ENCODE measurements at places on chromosomes 1 and 21.
A peak's percentile ranks its signal among the peaks of the same experiment; 100 is the strongest.

- DNase-seq = no peak
Observed at GRCh38 chr1:230243583-230244353, 176.7 kb downstream of the GALNT2 start.

GRCh38 chr1:41355356-41355755 lies 5.9 kb upstream of the FOXO6 start:
- DNase-seq = peak; percentile 28

- no peak for DNase-seq
Observed at GRCh38 chr1:208206092-208206698, 38.0 kb downstream of the PLXNA2 start.

- no peak for DNase-seq
Observed at GRCh38 chr1:82511441-82511840, 710.7 kb downstream of the ADGRL2 start.

DNA sequence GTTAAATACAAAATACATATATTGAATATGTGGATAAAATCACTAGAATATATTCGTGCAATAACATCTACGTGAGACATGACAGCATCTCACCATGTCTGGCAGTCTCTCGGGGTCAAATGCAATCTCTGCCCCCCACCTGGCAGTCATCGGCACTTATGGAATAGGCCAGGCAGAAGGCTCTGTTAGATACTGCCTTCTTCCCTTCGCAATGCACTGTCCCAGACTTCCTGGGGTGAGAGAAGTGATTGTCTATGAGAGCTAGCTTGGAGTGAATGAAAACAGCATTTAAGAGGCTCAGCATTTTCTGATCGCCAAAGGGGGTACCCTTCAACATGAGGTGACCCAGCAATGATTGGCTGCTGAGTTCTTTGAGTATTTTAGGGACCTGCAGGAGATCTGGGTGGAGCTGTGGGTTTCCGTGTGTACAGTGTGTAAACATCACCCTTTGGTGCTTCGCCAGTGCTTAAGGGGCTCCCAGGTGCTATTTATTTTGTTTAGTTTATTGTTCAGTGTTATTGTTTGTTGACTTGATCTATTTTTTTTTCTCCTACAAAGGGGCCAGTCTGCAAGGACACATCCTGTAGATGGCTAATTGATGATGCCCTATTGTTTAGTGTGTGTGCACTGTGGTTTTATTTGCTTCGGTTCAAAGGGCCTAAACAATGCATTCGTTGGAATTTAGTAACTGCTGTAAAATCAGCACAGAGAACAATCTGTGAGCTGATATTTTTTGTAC lies 10.2 kb downstream of the ERG start:
- DNase-seq = no peak

DNA sequence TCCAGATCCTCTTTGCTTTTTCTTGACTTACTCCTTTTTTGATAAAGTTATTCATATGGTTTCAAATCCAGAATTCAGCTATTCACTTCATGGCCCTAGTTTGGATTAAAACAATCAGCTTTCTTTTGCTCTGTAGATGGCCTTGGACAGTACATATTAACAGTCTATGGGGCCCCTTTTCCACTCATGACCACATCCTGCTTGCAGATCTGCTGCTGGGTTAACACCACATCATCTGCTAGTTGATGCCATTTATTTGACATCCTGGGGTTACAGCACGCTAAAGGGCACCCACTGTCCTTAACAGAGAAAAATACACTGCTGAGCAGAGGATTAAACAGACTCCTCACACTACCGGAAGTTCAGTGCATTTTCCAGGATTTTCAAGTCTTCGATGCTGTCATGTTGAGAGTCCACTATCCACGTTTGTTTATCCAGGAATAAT lies 941 bp upstream of the IFI16 start:
- peak; percentile 71 for DNase-seq

GRCh38 chr21:42564561-42564971 lies 50.9 kb downstream of the SLC37A1 start:
- peak; percentile 47 for DNase-seq

- DNase-seq = no peak
Observed at GRCh38 chr1:215156232-215156631, 73.7 kb downstream of the KCNK2 start.

- no peak for DNase-seq
Observed at GRCh38 chr1:157092831-157093230, 6.8 kb downstream of the ETV3L start.

DNA sequence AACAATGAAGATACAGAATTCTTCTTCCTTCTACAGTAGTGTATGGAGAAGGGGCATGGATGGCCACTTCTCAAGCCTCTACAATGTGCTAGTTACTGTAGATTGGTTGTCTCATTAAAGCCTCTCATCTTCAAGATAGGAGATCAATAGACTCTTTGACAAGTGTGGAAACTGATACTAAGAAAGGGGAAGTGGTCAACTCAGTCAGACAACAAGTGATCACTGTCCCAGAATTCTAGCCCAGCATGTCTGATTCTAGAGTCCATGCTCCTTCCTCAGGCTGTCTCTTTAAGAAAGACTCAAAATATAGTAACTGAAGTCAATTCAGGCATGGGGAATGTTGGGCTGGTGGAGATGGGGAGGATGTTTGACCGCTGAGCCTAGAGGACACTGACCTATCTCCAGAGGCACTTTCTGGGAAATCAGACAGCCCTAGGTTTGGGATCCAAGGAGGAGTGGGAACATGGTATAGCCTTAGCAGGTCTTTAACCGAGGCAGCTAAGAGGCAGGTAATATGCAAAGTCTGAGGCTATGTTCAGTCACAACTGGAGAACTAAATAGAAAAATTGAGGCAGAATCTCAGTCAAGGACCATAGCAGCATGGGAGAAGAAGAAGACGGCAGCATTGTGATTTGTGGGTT lies 39.3 kb upstream of the EYA3 start:
- no peak for DNase-seq

GRCh38 chr1:66291531-66291864 lies 242.5 kb upstream of the SGIP1 start:
- no peak for DNase-seq

- DNase-seq = no peak
Observed at GRCh38 chr21:32955311-32956060, 70.2 kb upstream of the OLIG2 start.

DNA sequence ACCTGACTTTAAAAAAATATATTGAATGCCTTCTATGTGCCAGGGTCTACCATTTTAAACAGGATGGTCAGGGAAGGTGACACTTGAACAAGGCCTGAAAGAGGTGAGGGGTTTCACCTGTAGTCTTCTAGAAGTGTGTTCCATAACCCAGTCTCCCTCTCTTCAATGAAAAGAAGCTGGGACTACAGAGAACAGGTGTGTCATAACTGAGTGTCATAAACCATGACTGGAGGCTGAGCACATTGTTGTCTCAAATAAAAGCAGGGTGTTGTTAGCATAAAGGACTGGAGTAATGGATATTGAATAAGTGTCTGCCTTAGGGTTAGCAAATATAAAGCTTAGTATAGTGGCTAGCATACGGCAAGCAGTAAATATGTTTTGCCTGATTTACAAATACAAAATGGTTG lies 65.4 kb downstream of the SYDE2 start:
- DNase-seq = no peak

- no peak for DNase-seq
Observed at GRCh38 chr21:33858667-33859372, 56.8 kb downstream of the ATP5PO start.

- DNase-seq = no peak
Observed at GRCh38 chr1:100806601-100807000, 87.1 kb downstream of the VCAM1 start.

DNA sequence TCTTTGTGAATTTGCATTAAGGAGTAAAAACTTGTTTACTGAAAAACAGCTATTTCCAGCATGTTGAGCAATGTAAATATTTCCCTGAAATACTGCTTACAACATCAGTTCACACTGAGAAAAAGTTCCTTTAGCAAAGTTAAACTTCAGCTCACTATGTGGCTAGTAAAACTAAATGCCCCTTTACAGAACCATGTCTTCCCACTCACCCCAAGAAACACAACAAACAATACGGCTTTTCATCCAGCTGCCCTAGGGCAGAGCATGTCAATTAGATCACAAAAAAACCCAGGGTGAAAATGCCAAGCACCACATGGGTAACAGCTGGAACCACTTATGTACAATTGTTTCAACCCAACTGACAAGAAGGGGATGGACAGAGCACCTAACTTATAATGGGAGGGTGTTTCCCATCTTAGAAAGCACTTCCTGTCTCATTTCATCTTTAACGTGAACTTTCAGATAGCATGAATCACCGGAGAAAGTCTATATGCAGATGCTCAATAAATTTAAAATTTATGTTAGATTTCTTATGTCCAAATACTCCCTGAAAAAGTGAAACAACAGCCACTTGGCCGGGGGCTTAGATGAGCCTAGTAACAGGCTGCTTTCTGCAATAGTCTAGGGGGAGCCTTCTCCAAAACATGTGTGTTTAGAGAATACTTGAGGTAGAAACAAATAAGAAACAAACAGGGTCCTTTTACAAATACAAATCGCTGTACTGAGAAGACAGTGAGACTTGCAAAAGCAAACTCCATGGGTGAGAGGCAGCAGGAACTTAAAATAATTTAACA lies 6.6 kb downstream of the NID1 start:
- no peak for DNase-seq

- no peak for DNase-seq
Observed at GRCh38 chr1:76940571-76941335, 73.5 kb downstream of the ST6GALNAC5 start.

DNA sequence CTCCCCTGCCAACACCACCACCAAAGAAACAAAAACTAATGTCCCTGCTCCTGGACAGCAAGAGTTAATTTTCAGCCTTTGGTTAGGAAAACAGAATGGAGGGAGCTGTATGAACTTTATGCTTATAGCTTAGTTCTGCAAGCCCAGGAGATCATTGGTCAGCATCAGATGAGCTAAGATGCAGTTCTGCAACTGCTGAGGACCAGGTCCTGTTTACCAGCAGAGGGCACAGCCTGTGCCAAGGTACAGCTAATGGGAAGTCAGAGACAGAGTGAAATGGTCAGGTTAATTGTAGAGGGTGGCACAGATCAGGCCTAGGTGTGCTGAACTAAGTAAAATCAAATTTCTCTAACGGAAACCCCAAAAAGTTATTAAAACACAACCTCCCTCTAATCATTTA lies 161.3 kb downstream of the ROR1 start:
- no peak for DNase-seq

DNA sequence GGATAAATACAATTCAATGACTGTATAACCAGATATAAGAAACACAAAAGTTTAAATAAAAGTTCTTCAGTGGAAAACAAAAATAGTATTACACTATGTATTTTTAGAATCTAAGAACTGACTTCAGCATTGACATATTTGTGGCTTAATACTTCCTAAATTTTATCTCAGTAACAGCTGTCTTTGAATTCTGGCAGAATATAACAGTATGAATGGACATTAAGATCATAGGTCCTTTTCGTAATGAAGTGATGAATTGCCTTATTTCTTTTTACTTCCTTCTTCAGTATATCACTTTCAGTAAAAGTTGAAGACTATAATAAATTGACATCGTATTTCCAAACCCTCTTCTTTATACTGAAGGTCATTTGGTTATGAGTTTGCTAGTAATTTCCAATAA lies 1030.0 kb downstream of the MRPL39 start:
- DNase-seq = no peak

- no peak for DNase-seq
Observed at GRCh38 chr1:151708891-151709290, 7.7 kb downstream of the CELF3 start.

GRCh38 chr1:6133146-6133895 lies 46.8 kb downstream of the CHD5 start:
- no peak for DNase-seq

GRCh38 chr1:31782421-31783410 lies 18.6 kb upstream of the ADGRB2 start:
- DNase-seq = no peak

DNA sequence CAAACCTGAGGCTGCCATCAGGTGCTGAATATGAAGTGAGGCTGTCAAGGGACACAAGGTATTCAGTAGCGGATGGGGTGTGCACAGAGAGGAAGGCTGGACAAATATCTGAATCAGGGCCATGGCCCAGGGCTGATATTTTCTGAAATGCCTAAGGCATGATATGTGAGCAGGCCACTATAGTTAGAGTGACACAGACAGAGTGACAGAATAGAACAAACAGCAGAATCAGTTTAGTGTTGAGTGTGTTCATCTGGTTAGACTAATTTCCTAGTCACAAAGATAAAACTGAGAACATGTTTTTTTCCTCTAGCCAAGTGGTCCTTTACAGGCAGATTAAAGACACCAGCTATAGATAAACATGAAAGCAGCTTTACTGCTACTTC lies 3.9 kb downstream of the OVAAL start:
- DNase-seq = no peak

DNA sequence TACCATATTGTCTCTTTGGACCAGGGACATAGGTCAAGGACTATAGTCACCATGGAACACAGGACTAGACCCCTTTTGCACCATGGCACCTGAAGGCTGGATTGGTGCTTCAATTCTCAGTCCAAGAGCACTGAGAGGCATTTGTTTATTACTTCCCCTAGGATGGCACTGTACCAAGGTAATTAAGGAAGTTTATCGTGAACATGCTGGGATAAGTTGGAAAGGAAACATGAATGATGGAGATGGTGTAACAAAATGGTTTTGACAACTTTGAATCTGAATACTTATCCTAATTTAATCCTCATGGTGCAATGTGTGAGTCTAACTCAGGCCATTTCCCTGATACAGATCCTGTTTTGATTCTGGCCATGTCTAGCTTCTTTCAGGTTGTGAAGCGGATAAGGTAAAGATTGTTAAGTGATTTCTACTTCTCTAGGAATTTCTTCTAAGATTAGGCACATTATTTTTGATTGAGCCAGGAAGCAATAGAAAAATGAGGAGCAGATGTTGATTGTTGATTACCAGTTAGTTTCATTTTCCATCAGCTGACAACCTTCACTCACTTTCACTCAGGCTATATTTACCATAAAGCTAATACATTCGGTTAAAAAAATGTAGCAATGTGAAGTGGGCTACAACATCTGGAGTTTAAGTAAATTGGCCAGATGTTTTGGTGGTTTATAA lies 37.3 kb upstream of the SIPA1L2 start:
- DNase-seq = no peak

DNA sequence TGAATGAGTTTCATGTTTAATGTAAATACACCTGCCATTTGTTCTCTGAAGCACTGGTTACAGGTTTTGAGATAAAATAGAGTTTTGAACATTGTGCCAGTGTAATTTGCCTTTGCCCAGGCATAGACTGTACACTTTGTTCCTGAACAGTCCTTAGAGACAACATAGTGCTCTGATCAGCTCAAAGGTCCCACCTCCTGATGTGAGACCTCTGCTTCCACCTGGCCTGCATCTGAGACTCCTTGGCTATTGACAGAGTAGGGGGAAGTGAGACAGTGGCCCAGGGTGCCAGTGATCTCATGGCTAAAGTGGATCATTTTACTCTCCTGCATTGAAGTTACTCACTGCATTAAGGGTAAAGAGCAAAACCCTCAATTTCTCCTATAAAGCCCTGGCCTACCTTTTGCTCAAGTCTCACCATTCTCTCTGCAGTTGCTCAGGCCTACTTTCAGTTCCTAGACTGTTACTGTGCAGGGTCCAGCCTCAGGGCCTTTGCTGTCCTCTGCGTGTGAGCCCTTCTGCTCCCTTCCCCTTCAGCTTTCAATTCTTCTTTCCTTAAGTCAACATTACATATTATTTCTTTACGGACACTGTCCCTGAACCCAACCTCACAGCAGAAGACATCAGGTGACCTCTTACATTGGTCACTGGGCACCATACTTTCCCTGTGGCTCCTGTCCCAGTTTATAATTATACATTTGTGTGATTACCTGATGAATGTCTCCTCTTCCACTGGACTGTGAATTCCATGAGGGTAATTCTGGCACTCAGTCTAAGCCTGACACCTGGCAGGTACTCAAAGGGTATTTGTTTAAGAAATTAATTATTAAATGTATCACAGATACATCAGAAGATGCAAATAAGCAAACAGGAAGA lies 142.9 kb downstream of the ROR1 start:
- no peak for DNase-seq
